ENCODE measurements at places on chromosomes 6 and 20.

- ATAC-seq, result no peak
Observed at GRCh38 chr6:108622641-108623298, 62.1 kb downstream of the FOXO3 start.

GRCh38 chr6:164345327-164345726, 930.8 kb downstream of the QKI start:
- no peak for ATAC-seq

DNA sequence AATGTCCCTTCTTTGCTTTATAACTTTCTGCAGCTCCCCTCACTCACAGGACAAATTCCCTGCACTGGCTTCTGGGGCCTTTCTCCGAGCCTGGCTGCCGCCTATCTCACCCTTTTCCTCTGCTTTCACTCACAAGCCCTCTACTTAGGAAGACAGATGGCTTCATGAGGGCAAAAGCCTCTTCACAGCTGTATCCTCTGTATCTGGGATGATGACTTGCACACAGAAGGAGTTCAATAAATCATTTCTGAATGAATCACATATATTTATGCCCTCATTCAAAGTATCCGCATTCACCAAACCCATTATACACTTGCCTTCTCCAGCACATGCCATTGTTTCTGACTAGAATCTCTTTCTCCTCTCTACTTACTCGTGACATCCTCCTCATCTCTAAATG, 159.0 kb upstream of the RIPOR2 start:
- ATAC-seq, result no peak

- ATAC-seq, result no peak
Observed at GRCh38 chr6:39695447-39695846, 29.8 kb downstream of the KIF6 start.

GRCh38 chr6:149925253-149925973, 2.5 kb upstream of the RAET1G start:
- ATAC-seq, result no peak
